ENCODE measurements at places on chromosomes 5 and 9. TPM values are rescaled to one million over a fixed set of nuclear protein-coding genes. Genes with fewer than 3 reads are reported as not detected.
A peak's percentile ranks its signal among the peaks of the same experiment; 100 is the strongest.

GRCh38 chr5:179125789-179126505 is 65.8 kb downstream of the ZNF354C start:
- no peak for DNase-seq

- no peak for DNase-seq
Observed at GRCh38 chr5:2415678-2416077, 335.8 kb downstream of the IRX2 start.

DNA sequence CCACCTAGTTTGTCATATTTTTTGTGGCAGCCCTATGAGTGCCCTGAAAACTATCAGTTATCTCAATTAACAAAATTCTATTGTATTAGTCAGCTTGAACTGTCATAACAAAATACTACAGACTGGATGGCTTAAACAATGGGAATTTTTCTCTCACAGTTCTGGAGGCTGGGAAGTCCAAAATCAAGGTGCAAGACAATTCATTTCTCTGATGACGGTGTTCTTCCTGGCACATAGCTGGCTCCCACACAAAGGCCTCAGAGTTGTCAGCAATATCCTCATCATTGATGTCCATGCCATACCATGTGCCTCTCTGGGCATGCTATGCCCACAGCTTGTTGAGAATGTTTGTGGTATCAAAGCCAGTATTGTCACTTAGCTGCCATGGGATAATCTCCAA is 691.9 kb downstream of the NR2F1-AS1 start:
- no peak for DNase-seq

Gene PALM2AKAP2
- 1.7 TPM for total RNA-seq

- DNase-seq = no peak
Observed at GRCh38 chr5:150473673-150474358, 24.3 kb upstream of the RPS14 start.

DNA sequence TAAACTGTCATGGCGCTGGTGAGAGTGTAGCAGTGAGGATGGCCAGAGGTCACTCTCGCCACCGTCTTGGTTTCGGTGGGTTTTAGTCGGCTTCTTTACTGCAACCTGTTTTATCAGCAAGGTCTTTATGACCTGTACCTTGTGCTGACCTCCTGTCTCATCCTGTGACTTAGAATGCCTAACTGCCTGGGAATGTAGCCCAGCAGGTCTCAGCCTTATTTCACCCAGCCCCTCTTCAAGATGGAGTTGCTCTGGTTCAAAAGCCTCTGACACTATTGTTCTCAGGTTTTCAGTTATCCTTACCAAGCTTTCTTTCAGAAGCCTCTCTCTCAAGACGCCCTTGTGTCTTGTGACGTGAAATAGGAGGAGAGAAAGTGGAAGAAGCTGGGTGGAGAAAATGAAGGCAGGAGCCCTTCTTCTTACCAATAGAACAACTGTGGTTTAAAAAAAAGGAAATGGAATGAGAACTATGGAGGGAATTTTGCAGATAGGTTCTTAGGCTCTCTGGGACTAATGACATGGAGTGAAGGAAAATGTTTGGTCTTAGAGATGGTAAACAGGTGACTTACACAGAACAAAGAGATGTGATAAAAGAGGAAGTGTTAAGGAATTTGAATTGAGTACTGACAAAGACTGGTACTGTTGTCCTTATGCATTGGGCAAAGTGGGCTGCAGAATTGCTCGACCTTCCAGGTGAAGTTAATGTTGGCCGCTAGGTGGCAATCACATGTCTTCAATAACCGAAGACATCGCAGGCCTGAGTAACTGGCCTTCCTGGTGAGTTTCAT is 133.3 kb upstream of the RAI14 start:
- DNase-seq = peak; percentile 88

DNA sequence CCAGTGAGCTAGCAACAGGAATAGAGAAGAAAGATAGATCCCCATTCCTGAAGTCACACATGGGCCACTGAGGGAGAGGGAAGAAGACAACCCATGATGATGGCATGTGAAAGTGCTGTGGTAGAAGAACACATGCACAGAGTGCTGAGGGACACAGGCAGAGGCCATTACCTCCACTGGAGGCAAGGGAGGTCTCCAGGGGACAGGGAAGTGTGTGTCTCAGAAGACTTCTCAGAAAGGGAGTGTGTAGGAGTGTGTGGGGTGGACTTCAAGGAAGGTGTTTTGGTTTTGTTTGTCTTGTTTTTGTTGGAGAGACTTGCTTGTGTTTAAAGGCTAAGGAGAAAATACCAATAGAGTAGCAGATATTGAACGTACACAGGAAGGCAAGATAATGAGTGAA is 77.0 kb upstream of the SMARCA2 start:
- no peak for DNase-seq

Data from sigmoid colon (tissue), 7 donors.